Right ventricle myocardium superior (tissue), 1 donor: ENCODE measurements at places on chromosomes 1 and 21. TPM values are rescaled to one million over a fixed set of nuclear protein-coding genes. Genes with fewer than 3 reads are reported as not detected.
A peak's percentile ranks its signal among the peaks of the same experiment; 100 is the strongest.

- DNase-seq, result no peak
Observed at GRCh38 chr1:70483342-70483741, 72.3 kb downstream of the CTH start.

- no peak for DNase-seq
Observed at GRCh38 chr21:38909109-38909508, 103.4 kb downstream of the ETS2 start.

DNA sequence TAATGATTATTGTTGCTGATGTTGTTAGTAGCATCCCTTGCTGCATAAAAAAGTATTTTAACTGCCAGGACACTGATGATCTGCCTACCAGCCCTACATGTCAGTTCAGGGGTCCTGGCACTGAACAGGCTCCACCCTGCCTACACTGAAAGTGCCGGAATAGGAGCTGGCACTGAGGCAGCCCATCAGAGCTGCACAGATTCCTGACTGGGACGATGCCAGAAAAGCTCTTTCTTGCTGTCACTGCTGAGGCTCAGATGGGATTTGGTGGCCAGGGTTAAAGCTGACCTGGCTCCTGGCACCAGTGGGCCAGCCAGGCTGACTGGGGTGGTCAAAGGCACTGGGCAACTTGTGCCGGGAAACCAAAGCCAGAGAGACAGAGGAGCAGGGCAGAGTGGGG, 6.2 kb upstream of the DISP3 start:
- no peak for DNase-seq

DNA sequence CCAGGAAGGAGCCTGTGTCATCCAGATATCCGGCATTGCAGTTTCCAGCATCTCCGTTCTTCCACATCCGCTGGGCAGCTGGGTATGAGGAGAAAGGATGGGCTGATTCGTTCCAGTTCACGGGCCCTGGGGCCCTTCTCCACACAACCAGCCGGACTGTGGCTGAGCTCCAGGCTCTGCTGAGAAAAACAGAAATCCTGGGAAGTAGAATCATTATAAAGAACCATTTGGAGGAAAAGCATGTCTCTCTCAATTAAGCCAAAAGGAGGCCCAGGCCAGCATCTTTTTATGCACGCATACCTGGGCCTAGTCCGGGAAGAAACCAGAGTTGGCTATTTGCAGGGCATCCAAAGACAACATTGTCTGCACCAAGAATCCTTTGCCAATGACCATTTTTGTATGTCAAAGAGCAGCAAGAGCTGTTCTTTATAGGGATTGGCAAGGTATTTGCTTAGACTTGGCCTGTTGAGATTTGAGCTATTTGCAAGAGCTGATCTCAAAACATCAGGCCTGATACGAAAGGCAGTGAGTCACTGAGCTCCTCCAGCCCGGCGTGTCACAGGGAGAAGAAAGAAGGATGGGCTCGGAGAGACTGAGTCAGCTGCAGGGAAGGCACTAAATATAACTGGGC, 84.9 kb upstream of the ARHGEF16 start:
- DNase-seq, result peak; percentile 62

The CFAP141 gene
- not detected for total RNA-seq
